Cerebellum (tissue), 4 donors: ENCODE measurements at places on chromosomes 7 and 10. TPM values are rescaled to one million over a fixed set of nuclear protein-coding genes. Genes with fewer than 3 reads are reported as not detected.

Gene RGS10
- 5.4 TPM for total RNA-seq

Gene TEX47
- not detected for total RNA-seq

Gene CCDC136
- 79.1 TPM for total RNA-seq

Gene OR2A42
- 0.45 TPM for total RNA-seq

Gene TMEM229A
- total RNA-seq: 2.4 TPM

Gene SLC35G1
- 12.5 TPM for total RNA-seq

Gene FANK1
- total RNA-seq: 4.4 TPM
